Spinal cord (tissue), 10 donors: ENCODE measurements at places on chromosomes 13 and 19.

DNA sequence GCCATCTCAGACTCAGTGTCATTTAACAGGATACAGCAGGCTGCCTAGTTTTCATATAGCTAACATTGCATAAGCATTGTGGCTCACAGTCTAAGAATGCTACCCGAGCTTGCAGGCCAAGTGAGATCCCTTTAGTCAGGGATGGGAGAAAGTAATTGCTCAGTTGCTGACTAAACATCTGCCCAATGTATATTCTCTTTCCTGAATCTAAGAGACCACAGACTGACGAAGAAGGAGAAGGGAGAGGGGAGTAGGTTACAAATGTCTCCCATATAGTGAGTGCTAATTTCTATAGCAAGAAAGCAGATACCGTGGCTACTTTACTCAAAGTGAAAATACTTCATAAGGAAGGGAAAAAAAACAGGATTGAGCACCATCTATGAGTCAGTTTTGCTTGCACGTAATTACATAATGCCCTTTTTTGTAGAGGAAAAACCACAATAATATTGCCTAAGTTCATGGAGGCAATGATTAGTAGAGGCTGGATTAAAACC, 453.9 kb downstream of the COG6 start:
- no peak for DNase-seq

DNA sequence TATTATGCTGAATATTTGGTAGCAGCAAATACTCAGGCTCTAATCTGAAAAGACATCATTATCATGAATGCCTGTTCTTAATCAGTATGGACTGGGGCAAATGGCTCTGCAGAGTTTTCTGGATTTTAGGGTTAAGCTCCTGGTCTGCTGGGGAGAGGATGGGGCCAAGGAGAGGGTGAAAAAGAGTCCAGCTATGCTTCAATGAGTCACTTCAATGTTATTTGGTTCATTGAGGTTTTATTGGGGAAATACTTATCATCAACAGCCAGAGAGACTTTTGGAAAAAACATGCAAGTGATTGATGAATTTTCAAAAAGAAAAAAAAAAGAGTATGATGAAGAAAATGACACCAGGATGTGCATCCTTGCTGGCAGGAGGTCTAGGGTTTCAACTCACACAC, 278.3 kb downstream of the UQCRFS1 start:
- no peak for DNase-seq

- DNase-seq, result peak; percentile 65
These were observed 208.0 kb downstream of the SPRY2 start for GRCh38 chr13:80132741-80133601.

DNA sequence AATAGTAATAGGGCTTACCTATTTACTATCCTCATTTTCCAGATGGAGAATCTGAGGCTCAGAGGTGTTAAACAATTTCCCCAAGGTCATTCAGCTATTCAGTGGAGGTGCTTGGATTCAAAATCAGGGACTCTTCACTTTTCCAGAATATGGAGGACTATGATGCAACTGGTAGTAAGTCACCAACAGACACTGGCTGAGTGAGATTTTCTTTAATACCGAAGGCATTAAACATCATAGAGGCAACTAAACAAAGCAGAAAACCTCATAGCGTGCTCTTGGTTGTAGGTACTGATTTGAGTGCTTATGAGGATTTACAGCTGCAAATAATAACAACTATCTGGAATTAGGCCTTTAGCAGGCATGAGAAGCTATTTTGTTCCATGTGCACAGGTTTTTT, 134.4 kb downstream of the DLEU7 start:
- no peak for DNase-seq

GRCh38 chr19:14676762-14677161, 2.1 kb upstream of the ADGRE3 start:
- DNase-seq, result no peak

DNA sequence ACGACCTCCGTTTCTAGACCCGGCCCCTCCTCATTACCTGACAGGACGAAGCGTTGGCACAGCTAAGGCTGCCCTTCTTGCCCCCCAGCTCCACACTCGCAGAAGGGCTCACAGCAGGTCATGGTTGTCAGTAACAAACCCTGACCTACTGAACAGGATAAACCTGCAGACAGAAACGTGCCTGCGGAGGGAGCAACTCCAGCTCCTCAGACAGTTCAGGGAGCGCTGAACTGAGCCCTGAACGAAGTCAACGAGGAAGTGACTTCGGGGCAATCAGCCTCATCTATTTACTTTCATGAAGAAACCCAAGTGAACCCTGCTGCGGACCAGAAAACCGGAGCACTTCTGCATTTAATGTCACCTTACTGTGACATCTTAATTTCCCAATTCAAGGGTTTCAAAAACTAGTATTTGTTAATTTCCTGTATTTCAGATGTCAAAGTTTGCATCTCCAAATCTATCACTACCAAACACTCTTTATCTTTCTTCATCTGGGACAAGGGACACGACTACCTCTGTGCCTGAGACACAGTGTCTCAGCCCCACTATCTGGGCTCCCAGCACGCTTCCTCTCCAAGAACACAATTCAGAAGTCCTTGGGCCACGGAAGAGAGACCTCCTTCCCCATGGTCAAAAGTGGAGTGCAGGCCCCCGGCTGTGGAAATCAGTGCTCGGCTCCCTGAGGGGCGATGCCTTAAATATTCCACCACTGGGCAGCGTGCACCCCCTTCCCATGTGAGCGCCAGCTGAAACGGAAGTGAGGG, 40.2 kb downstream of the CARS2 start:
- no peak for DNase-seq

DNA sequence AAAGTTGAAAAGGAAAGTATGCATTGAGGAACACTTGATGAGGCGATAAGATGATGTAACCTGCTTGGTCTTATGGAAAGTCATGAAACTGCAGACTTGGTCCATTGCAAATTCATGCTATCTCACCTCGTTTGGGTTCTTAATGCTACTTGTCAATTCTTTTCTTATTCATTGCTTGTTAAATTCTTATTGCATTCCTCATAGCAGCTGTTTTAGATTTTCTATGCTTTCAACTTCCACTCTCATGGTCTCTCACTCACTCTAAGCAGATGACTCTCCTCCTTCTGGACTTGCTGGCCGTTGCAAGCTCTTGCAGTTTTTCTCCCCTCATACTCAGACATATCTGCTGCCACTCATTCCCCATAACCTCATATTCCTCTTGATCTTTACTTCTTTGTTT, 67.8 kb upstream of the CSNK1A1L start:
- no peak for DNase-seq

DNA sequence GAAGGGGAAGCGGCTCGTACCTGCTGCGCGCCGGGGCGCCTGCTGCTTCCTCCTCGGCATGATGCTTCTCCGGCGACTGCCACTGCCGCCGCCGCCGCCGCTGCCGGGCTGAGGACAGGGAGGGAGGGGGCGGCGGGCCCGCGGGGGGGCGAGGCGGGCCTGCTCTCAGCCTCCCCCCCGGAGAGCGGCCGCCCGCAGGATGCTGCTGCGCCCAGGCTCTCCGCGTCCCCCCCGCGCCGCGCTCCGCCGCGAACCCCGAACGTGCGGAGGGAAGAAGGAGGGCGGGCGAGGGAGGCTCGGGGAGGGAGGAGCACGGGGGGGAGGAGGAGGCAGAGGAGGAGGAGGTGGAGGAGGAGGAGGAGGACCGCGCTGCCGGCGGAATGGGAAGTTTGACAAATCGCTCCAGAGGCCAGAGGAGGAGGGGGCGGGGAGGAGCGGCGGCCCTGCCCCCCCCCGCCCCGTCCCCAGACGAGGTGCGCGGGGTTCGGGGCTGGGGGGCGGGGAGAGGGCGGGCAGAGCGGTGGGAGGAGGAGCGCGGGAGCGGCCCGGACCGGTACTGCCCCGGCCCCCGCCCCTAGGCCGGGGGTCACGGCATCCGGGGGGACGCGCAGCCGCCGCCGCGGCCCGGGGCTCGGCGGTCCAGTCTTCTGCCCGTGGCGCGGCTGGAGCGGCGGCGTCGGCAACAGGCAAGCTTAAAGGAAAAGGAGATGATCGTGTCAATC, at the start of gene TSHZ3:
TSHZ3 (minus strand) TSS at position 277 of the 722 bp plus-strand sequence; CDS start at position 60, 217 bp downstream.
- peak; percentile 91 for DNase-seq
